DMS 273 treated with DMSO at 0.1 percent for 48 hours (cell line): ENCODE measurements at places on chromosomes 1 and 21.

- no peak for DNase-seq
Measured at GRCh38 chr1:190043655-190044054, 434.0 kb downstream of the BRINP3 start.

- DNase-seq = no peak
Measured at GRCh38 chr1:47711184-47711847, 273.5 kb downstream of the FOXD2 start.

DNA sequence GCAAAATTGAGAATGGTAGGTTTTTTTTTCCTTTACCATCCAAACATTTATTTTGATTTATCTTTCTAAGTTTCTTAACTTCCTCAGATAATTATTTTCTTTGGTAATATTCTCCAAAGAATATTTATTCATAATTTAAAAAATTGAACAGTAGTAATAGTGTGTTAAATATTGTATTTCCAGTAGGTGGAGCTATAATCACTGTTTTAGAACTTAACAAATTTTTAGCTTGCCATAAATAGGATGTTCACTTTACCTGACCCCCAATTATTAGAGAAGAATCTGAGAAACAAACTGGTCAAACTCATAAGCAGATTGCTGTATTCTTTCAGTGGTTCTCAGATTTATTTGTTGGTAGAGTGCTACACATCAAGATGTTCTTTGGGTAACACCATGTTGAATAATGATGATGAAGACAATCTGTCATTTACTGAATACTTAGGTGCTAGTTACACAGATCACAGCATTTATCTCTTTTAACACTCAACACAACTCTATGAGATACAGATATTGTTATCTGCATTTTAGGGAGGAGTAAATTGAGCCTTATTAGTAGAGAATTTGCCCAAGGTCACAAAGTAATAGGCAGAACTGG, 82.4 kb upstream of the GPR88 start:
- DNase-seq = no peak

GRCh38 chr1:204742676-204743251, 57.2 kb upstream of the LRRN2 start:
- no peak for DNase-seq

DNA sequence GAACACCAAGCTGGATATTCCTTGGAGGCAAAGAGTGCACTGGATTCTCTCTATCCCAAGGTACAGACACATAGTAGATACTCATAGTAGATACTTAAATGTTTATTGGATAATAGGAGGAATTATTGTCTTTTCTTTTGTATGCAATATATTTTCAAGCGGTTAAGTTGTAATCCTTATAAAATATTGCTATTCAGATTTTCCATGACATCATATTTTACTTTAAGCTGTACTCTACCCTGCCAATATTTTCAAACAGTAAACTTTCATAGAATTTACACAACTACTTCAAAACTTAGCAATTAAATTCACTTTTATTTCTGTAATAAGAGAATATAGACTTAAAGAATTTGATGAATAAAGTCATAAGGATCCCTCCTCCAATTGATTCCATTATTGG, 546.5 kb upstream of the CAMK1G start:
- DNase-seq = no peak
